ENCODE measurements at places on chromosomes 5 and 9.

DNA sequence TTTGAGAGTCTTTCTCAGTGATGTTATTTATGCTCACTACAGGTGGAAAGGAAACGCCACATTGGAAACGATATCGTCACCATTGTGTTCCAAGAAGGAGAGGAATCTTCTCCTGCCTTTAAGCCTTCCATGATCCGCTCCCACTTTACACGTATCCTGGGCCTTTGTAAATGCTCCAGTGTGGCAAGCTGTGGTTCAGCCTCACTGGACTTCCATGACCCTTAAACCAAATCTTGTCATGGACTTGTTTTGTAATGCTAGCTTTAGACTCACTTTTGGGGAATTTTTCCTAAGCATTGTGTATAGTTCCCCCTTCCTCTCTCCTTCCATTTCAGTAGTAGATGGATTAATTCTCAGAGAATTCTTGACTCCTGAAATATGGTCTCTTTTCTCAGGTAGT, 60.9 kb upstream of the SLC2A8 start:
- DNase-seq: no peak

- no peak for DNase-seq
These were observed 26.2 kb downstream of the ZNF474 start for GRCh38 chr5:122155546-122155945.

DNA sequence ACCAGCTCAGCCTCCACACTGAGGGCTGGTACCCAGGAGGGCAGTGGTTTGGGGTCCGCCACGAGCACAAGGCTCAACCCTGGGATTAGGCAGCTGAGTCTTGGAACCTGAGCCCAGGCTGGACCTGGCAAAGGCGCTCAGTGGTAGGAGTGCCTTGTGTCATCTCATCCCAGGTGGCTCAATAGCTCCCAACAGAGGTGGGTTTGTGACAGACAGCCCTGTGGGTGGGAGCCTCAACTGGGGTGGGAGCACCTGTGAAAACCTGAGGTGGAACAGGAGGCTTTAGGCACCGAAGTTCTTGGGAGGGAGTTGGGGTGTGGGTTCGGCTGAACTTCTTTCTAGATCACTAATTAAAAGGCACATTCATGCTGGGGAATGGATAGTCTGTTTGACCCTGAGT, 35.2 kb upstream of the SMU1 start:
- no peak for DNase-seq

DNA sequence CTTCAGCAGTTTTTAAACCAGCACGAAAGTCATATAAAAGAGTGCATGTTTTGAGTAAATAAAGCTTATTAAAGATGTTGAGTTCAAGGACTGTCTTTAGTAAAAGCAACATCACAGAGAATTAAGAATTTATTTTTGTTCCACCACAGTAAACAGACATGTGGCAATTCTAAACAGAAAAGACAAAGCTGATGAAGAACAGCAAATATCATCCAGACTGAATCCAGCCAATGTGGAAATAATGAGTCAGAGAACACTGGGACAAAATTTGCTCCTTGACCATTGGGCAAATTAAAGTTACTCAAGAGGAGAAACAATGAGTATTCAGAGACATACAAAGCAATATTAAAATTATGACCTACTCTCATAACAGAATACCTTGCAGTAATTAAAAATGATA, 28.8 kb downstream of the OR2K2 start:
- DNase-seq: no peak

- no peak for DNase-seq
These were observed 14.9 kb downstream of the ZNF474 start for GRCh38 chr5:122144236-122144635.

DNA sequence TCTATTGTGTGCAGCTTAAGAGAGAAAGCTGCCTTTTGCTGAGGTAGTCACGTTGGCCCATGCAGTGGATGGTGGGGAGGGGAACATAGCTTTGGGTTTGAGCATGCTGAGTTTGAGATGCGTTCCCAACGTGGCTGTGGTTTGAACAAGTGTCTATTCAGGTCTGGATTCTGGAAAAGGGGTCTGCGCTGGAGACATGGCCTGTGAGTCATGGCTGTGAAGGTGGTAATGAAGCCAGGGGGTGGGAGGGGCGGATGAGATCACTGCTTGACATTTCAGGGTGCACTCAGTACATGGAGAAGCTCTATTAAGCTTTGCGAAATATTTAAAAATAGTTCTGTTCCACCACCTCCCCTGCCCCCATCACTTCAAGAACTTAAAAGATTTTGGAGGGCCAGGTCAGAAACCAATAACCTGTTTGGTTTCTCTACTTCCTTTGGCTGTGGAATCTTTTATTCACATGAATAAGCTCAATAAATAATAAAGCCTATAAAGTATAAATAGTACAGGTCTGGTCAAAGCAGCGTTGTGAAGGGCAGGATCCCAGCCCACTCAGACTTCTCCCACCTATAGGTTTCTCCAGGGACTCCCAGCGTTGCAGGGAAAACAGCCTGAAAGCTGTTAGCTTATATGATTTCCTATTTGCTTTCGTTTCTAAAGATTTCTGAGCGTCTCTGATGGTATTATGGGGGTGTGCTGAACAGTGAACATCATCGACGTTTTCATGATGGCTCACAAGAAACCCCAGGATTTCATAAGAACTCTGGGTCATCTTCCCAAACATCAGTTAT, 189.9 kb downstream of the NSG2 start:
- no peak for DNase-seq

- no peak for DNase-seq
These were observed 205.8 kb downstream of the GABBR2 start for GRCh38 chr9:98502976-98503325.

DNA sequence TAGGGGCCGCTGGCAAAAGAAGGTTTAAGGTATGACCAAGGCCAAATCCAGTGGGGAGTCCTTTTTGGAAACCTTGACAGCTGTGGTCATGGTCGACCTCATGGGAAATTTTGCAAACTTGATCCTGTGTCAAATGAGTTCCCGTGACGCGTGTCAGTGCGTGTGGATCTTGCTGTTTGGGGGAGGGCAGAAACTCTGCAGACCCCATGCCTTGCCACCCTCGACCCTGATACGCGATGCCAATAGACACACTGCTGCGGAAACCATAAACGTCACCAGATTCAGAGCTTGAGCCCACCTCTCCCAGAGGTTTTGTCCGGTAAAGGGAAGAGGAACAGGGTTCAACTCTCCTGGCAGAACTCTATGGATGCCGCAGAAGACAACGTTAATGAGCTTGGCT, 104.7 kb downstream of the ADAMTS2 start:
- DNase-seq: no peak

- no peak for DNase-seq
These were observed 7.8 kb downstream of the RAI14 start for GRCh38 chr5:34663771-34664496.

DNA sequence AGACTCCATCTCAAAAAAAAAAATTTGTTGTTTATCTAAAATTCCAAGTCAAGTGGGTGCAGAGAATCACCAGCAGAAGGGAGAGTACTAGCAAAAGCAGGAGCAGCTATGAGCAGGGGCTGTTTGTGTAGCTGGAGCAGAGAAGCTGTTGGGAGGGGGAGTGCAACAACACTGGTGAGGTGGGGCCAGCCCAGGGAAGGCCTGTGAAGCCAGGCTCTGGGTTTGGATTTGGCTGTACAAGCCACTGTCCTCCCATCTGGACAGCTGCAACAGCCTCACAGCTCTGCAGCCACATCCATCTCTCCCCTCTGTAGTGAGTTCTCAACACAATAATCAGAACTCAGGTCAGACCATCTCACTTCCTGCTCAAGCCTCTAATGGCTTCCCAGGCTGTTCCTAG, 59.4 kb downstream of the TMOD1 start:
- DNase-seq: no peak

DNA sequence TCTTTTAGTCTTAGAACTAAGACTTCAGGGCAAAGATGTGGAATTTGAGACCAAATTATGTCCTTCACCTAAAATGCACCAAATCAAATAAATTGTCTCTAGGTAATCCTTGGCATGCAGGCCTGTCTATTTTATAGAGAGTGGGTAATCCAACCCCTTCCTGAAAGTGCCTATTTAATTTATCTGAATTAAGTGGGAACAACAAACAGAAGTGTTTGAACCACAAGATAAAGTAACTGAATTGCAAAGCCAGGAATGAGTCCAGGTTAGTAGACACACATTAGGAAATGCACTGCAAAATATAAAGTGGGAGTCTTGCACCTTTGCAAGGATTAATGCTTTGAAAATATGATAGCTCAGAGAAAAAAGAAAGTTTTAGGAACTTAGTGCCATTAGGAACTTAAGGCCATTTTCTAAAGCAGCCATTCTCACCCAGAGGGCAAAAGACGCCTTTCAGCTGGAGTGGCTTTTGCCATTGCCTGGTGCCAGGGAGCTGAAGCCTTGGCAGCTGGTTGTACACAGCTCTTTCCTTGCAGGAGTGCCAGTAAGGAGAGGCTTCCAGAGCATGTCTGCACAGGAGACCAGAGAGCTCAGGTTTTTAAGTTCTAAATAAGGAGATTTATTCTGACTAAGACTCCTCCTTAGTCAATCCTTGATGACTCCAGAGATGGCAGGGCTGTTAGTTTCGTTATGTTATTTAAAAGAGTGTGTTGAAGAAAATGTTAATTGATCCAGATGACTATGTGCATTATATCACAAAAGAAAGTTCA, 151.7 kb upstream of the ELL2 start:
- DNase-seq: no peak

DNA sequence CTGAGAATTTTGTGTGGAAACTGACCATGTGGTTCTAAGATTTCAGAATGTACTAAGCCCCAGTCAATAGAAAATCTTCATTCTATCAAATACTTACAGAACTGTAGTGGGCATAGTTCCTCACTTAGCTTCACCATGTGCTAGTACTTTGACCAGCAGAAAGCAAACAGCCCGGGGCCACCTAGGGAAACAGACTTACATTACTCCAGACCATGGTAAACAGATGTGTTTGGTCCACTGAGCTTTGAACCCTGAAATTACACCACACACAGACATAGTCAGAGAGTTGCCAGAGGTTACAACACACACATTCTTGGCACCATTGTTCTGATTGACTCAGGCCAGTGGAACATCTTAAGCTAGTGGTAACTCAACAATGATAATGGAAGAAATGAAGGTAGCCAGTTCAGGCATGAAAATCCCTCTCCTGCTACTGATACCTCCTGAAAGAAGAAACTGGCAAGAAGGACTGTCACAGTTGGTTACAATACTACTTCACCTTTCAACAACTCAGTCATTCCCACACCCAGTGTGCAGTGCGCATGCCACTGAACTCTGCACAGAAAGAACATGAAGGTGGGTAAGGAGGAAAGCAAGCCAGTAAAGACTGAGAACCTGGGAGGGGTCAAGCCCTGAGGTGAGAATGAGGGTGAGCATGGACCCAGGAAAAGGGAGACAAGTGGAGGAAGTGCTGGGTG, 18.7 kb upstream of the LECT2 start:
- DNase-seq: no peak

DNA sequence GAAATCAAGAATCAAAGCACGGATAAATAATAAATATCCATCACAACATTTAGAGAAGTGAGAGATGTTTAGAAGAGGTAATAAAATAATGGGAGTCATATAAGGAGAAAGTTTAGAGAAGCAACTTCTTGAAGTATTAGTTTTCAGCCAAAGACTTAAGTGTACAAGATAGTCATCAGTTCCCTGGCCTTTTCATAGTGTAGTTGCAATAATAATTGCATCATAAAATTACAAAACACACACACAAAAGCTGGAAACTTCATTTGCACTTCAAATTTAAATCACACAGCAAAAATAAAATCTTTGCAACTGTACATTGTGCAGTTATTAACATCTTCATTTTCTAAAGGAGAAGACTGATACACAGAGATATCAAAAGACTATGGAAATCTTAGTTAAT, 319.1 kb upstream of the RGMB start:
- DNase-seq: no peak

DNA sequence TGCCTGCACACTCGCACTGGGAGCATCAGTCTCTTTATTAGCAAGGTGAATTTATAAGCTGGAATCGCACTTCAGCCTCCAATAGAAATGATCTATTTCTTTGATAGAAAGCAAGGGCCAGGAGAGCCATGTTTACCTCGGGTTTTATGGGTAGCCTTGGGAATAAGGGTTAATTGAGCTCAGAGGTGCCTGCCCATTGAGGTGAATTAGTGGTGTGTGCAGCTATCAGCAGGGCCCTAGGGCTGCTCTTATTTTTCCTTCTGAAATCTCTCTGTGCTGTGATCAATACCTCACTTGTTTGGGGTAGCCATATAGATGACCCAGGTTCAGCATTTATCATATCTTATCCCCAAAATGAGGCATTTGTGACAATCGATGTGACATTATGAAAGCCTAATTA, 297.8 kb downstream of the EBF1 start:
- DNase-seq: no peak

GRCh38 chr5:107696080-107696479, 25.3 kb upstream of the EFNA5 start:
- no peak for DNase-seq
